ENCODE measurements at places on chromosomes 12 and 14.
A peak's percentile ranks its signal among the peaks of the same experiment; 100 is the strongest.

GRCh38 chr12:32507942-32508320 is 108.6 kb downstream of the FGD4 start:
- no peak for DNase-seq

DNA sequence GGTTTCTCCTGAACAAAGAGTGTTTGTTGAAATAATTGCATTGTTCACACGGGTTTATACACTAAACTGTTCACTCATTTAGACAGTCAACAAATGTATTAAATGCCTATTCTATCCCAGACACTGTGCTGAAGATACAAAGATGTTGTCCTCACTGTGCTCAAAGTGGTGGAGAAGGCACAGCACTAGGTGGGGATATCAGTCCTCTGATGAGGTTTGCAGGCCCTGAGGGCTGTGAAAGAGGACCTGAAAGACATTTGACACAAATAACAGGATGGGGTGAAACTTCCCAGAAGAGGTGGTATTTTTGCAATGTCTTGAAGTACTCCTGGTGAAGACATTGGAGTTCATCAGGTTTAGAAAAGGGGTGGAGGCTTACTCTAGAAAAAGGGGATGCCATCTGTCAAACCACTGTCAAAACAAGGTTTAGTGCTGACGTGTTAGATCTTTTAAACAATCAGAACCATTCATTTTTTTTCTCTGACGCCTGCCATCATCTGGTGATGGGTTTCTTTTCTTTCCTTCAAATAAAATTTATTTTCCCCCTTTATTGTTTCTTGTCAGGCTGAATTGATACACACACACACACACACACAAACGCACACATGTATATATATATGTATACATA is 69.5 kb downstream of the ACSS3 start:
- DNase-seq: no peak

DNA sequence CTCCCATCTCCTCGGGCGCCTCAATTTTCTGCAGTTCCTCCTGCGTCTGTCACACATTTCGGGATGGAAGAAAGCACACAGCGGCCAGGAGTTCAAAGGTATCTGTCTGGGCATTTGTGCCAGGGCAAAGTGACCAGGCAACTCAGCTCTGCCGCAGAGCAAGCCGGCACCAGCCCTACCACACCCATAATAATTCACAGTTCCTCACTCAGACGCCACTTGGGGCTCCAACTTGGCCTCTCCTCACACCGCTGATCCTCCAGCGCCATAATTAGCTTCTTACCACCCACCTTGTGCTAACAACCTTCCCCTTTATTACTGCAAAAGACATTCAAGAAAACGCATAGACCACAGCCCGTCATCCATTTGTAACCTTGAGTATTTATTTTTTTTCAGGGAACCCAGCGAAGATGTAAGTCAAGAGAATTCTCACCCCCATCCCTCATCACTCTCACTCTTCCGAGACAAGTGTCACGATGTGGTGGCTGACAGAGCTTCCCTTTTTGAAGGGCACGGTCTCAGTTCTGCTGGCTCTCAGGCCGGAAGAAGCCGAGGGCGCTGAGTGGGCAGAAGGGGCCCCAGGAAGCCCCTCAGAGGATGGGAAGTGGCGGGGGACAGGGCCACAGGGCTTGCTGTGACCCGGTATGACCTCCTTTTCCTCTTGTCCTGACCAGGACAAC is 25.2 kb upstream of the NCOR2 start:
- no peak for DNase-seq

DNA sequence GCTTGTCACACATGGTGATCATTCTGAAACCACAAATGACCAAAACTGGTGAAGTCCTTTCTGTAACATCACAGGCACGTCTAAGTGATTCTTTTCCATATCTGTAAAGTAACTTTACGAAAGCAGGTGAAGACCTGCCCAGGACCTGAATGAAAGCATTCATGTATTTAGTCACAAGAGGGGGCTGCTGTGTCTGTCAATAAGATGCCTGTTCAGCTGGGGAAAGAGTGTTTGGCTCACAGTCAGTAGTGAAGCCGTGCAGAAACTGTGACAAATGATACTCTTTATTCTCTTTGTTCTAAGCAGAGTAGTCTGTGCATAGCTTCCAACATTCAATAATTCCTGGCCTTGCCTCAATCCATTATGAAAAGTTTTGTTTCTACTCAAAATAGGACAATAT is 373.5 kb upstream of the OR4E1 start:
- DNase-seq: no peak

GRCh38 chr14:53900499-53900898 is 56.1 kb downstream of the BMP4 start:
- no peak for DNase-seq

DNA sequence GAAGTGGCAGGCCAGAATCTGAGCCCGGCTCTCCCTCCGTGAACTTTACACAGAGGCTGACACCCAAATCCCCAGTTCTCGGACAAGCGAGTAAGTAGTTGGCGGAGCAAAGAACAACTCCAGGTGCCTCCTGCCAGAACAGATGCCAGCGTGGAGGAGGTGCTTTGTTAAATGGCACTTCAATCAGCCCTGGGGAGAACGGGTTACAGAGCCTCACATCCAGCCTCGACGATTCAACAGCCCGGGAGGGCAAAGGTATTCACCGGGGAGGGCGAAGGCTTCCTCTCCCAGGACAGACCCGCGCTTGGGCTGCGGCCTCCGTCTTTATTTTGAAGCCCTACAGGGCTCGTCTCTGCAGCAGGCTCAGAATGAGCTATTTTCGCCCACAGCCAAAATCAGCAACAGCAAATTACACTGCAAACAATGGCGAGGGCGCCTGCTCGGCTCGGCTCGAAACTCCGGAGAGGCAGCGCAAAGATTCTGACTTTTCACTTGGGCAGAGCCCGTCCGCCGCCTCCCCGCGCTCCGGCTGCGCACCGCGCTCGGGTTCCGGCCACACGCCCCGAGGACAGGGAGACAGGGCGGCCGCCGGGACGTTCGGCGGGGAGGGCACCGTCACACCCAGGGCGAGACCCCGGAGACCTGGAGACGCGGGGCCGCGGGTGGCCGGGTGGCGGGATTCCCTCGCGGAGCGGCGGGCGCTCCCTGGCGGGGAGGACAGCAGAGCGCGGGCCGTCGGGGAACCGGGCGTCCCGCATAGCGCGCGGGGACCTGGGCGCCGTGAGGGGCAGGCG is 811 bp downstream of the TMCC3 start:
- DNase-seq: no peak

DNA sequence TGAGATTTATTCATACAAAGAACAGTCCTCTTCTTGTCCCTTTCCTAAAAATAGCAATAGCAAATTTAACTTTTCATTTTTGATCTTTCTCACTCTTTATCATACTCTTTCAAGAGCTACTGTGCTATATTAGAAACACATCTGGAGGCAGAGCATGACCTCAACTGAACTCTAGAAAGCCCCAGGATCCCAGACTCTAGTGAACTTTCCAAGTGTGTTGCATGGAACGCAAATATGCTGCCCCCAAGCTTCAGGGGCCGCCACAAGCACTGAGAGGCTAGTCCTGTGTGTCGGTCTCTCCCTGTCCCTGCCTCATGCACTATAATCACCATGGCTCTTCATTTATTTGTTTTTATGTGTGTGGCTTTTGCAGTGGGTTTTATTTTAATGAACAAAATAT is 38.7 kb upstream of the ZNF641 start:
- no peak for DNase-seq

DNA sequence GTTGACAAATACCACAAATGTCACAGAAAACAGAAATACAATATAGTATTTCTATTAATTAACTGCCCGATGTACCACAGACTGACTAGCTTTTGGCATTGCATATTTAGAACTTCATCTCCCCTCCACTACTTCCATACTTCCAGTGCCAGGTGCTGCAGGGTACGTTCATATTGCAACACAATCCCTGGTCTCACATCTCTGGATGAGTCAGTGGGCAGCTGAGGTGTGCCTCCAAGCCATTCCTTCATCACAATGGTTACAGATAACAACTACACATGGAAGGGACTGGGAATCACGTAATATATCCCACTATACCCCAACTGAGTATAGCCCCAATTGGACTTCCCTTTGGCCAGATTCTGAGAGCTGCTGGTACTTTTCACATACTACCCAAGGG is 31.1 kb downstream of the CCDC198 start:
- DNase-seq: no peak

DNA sequence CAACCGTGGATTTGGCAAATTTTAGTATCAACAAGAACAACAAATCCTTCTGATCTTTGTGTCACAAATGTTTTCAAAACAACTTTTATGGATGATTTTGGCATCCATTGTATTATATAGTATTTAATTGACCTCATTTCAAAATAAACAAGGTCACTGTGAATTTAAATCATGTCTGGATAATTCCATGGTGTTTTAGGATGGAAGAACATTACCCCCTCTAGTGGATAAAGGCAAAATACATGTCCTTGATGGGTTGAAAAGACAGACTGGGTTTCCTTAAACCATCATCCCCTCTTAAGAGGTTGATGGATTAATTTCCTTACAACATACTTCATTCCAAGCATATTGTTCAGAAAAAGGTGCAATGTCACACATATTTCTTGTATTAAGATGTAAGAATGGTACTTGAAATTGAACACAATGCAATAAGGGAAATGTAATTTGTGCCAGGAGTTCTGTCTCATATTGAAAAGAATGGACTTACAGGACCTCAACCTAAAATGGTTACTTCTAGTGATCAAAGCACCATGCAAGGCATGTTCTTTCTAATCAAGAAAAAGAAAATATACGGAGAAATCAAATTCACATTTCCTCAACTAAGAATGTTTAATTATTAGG is 352.0 kb downstream of the BCAT1 start:
- peak; percentile 60 for DNase-seq

DNA sequence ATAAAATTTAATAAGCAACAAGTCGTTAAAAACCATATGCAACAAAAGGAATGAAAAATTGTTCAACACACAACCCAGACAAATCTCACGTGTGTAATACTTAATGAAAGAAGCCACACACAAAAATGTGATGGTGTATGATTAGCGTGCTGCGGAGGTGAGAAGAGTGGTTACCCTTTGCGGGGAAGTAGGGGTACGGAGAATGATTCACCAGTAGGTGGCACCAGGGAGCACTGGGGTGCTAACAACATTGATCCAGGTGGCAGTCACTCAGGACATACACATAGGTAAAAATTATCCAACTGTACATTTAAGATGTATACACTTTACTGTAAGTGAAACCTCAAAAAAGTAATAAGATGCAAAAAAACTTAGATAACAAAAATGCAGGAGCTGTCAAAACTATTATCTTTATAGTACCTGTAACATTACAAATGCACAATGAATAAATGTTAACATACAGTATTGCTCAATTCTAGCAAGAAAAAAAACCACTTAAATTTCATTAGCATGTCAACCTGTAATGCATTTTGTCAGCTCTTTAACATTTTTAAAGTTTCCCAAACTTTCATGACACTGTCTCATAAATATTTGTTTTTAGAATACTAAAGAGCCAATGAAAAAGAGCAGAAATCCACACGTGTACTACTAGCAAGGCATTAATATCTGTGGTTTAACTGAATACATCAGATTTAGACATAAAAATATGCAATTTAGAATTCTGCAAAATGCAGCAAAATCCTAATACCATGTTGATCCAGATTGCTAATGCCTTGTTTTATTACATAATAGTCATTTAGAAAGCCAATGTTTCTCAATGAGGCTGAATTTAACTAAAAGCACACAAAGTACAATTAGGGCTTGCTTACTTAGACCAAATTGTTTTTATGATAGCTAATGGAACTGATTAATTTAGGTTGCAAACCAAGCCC is 46.7 kb downstream of the TMCC3 start:
- DNase-seq: peak; percentile 2

GRCh38 chr14:73173092-73173735 is 36.9 kb downstream of the PSEN1 start:
- DNase-seq: peak; percentile 94

DNA sequence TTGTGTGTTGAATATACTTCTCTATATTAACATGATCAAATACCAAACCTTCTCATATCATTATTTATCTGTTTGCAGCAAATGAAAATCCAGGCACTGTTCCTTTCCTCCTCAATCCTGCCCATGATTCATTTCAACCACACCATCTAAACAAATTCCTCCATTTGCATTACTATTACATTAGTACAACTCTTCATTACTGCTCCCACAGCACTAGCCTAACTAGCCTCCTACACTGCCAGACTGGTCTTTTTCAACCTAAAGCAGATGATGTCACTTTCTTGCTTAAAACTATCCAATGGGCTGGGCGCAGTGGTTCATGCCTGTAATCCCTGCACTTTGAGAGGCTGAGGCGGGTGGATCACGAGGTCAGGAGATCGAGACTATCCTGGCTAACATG is 117.3 kb upstream of the MYF6 start:
- no peak for DNase-seq

- no peak for DNase-seq
These were observed 6.1 kb downstream of the ABCD2 start for GRCh38 chr12:39613525-39613924.

- DNase-seq: no peak
These were observed 40.6 kb upstream of the CDKN3 start for GRCh38 chr14:54356172-54356571.

DNA sequence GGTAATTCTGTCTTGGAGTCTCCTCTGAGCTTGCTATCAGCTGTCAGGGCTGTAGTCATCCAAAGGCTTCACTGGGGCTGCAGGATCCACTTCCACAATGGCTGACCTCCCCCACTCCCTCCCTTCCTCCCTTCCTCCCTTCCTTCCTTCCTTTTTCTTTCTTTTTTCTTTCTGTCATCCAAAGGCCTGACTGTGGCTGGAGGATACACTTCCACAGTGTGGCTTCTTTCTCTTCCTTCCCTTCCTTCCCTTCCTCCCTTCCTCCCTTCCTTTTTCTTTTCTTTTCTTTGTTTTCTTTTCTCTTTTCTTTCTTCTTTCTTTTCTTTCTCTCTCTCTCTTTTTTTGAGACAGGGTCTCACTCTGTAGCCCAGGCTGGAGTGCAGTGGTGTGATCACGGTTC is 30.6 kb downstream of the ARF6 start:
- no peak for DNase-seq

DNA sequence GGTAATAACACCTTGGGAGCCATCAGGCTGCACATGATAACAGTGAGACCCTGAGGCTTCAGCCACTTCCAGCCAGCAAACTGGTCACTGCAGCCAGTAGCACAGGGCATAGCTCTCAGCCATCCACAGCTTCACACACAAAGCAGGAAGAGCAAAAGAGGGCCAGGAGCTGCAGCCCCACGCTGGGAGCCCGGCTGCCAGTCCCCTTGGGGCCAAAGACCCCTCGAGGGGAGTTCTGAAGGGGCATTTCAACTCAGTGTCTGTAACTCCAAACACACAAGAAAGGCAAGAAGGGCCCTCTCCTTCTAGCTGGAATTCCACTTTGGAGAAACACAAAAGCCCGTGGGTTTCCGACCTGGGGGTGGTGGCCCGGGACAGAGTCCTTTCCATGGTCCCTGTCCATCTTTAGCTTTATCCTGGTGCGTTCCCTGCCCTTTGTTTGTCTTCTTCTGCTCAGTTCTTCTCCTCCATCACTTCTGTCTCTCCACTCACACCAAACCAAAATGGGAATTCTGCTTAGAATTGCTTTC is 151.8 kb upstream of the FKBP4 start:
- DNase-seq: no peak
